ENCODE measurements at places on chromosomes 6 and 20.

DNA sequence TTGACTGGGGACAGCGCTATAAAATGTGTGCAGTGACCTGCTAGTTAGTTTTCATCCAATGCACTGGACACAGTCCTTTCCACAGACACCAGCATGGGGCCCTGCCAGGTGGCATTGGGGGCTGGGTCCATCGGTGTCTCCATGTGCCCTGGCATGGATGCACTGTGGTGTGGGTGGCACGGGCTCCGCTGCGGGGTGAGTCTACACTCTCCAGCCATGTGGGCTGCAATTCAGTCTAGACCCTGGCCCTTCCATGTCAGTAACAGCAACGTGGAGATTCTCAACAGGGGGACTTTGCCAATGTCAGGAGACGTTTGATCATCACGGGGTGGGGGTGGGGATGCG lies 100.0 kb downstream of the RAMACL start:
- no peak for DNase-seq
- H3K4me3 ChIP-seq: no peak overlapping the region
- peaks cover 6% of the 10 kb centered on the region for H3K4me1 ChIP-seq
- no peaks in the 10 kb centered on the region for H3K27me3 ChIP-seq

- no peaks in the 10 kb centered on the region for H3K4me1 ChIP-seq
- H3K27me3 ChIP-seq: no peaks in the 10 kb centered on the region
- DNase-seq: no peak
- no peaks in the 10 kb centered on the region for H3K36me3 ChIP-seq
- H3K27ac ChIP-seq: no peak overlapping the region
- H3K4me3 ChIP-seq: no peak overlapping the region
Measured at GRCh38 chr6:109768485-109768884, 77.4 kb downstream of the FIG4 start.

GRCh38 chr6:54286141-54286540 lies 22.1 kb upstream of the TINAG start:
- H3K27me3 ChIP-seq: no peaks in the 10 kb centered on the region
- H3K27ac ChIP-seq: no peak overlapping the region

GRCh38 chr20:50027611-50028105 lies 44.9 kb downstream of the SNAI1 start:
- no peaks in the 10 kb centered on the region for H3K27me3 ChIP-seq
- H3K27ac ChIP-seq: no peak overlapping the region
- no peaks in the 10 kb centered on the region for H3K4me1 ChIP-seq
- H3K36me3 ChIP-seq: no peaks in the 10 kb centered on the region
- H3K4me3 ChIP-seq: no peak overlapping the region

DNA sequence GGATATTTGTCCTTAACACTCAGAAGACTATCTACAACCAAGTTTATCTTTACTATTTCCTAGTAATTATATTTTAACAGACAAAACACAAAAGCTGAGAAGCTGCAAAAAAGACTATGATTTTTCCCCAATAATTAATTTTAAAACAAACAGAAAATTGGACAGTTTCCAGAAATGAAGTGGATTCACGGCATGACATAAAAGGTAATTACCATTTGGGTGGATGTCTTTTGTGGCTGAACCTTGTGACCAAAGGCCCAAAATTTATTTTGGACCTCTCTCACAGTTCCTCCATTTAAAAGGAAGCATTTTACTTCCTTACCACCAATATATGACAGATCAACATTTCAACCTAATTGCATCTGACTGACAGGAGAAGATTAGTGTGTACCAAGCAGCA lies 90.2 kb downstream of the GMDS start:
- DNase-seq: no peak
- H3K4me3 ChIP-seq: no peak overlapping the region
- no peaks in the 10 kb centered on the region for H3K27me3 ChIP-seq
- no peaks in the 10 kb centered on the region for H3K36me3 ChIP-seq
- no peak overlapping the region for H3K27ac ChIP-seq

DNA sequence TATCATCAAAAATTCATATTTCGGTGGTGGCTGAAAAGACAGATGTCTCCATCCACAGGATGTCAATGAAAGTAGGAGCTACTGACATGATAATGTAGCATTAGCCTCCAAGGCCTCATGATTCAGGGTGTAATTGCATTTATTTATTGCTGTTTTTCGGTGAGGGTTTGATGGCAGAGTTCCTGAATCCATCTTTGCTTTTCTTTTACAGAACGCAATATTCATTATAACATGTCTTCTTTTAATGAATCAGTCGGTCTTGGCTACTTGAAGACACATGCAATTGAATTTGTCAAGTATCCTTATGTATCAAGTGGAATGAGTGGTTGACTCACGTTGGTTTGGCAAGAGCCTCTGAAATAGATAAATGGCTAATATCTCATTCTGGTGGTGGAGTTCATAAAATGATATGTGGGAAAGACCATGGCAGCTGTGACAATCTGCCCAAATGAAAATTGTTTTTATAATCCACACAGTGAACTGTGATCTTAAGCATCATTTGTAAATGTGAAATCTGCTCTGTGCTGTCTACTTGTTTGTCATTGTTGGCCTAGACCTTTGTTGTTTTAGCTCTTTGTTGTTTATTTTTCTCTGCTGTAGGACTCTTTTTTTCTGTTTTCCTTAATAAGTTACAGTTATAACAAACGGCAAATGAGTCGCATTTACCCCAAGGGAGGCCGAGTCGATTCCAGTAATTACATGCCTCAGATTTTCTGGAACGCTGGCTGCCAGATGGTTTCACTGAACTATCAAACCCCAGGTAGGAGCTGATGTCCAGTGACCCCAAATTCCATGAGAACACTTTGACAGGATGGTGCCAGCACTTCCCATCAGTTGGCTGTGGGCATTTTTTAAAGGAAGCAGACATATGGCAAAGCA lies 105.7 kb upstream of the LAMP5 start:
- no peak overlapping the region for H3K27ac ChIP-seq
- no peaks in the 10 kb centered on the region for H3K36me3 ChIP-seq
- no peaks in the 10 kb centered on the region for H3K27me3 ChIP-seq
- no peak for DNase-seq
- no peak overlapping the region for H3K4me3 ChIP-seq

DNA sequence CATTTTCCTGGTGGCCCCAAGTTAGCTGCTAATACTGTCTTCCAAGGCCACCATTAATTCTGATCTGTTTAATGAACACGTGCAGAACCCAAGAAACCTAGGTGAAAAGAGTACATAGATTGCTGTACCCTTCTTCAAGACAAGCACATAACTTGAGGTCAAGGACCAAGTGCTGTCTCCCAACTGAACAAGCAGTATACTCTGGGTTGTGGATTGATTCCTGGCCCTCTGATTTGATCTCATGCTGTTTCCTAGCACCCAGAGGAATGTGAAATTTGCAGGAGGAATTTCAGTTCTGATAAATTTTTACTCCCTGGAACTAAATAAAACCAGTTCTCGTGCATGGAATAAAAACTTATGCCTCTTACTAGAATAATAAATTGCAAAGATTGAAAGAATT lies 75.6 kb downstream of the MTFR2 start:
- H3K36me3 ChIP-seq: no peaks in the 10 kb centered on the region
- no peak overlapping the region for H3K27ac ChIP-seq
- H3K27me3 ChIP-seq: no peaks in the 10 kb centered on the region
- H3K4me1 ChIP-seq: no peaks in the 10 kb centered on the region

DNA sequence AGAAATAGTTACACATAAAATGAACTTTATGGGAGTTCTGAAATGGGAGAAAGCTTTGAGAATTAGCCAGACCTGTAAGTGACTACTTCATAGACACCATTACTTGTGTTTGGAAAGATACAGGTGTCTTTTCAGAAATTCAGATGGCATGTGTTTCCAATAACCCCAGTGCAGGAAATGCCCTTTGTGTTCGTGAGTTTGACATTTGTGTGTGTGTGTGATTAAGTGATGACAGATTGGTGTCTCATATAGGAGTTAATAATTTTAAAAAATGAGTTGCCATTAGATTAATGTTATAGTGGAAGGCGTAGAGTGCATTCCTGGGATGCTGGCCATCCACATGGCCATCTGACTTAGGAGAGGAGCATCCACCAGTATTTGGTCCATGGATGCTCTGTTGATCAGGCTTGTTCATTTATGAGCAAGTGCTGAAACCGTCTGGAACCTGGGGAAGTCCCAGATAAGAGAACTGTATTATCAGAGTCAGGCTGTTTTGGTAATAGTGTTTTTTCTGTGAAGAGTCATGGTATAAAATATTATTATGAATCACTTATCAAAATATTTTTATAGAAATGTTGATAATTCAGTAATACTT lies 3.1 kb downstream of the STK4 start:
- no peak for DNase-seq
- no peaks in the 10 kb centered on the region for H3K27me3 ChIP-seq
- H3K36me3 ChIP-seq: peaks cover 20% of the 10 kb centered on the region
- peak overlapping the region; percentile 84 for H3K27ac ChIP-seq
- peak overlapping the region; percentile 95 for H3K4me3 ChIP-seq
- H3K4me1 ChIP-seq: peaks cover 18% of the 10 kb centered on the region

GRCh38 chr6:44723439-44724197 lies 336.1 kb downstream of the CDC5L start:
- no peaks in the 10 kb centered on the region for H3K36me3 ChIP-seq
- DNase-seq: no peak
- no peak overlapping the region for H3K4me3 ChIP-seq
- H3K27ac ChIP-seq: no peak overlapping the region
- H3K4me1 ChIP-seq: no peaks in the 10 kb centered on the region
